ENCODE measurements at places on chromosomes 1 and 21. TPM values are rescaled to one million over a fixed set of nuclear protein-coding genes. Genes with fewer than 3 reads are reported as not detected.

LCE6A gene
- not detected for total RNA-seq

MIGA1 gene
- total RNA-seq = 8.1 TPM

RAB7B gene
- not detected for total RNA-seq

GPR157 gene
- 3.4 TPM for total RNA-seq

CEP350 gene
- total RNA-seq = 19.1 TPM

CLEC20A gene
- 0.15 TPM for total RNA-seq

KCNE2 gene
- total RNA-seq = not detected

TTC13 gene
- total RNA-seq = 9.0 TPM

OR2T3 gene
- total RNA-seq = not detected

PCP4 gene
- not detected for total RNA-seq

CACNA1S gene
- not detected for total RNA-seq

EPHA10 gene
- not detected for total RNA-seq

SYT2 gene
- not detected for total RNA-seq

CCDC27 gene
- not detected for total RNA-seq

OPTC gene
- not detected for total RNA-seq

GBP2 gene
- total RNA-seq = 27.1 TPM

CNR2 gene
- total RNA-seq = not detected

SPRR2G gene
- not detected for total RNA-seq

EDARADD gene
- not detected for total RNA-seq

SH3D21 gene
- 0.40 TPM for total RNA-seq

KRTAP15-1 gene
- not detected for total RNA-seq

CRNN gene
- total RNA-seq = not detected

ADAMTSL4 gene
- 0.40 TPM for total RNA-seq

TESK2 gene
- total RNA-seq = 2.6 TPM

TTC24 gene
- not detected for total RNA-seq

UMODL1 gene
- total RNA-seq = not detected

SPATA1 gene
- total RNA-seq = 0.25 TPM

B3GALT5 gene
- not detected for total RNA-seq

DMBX1 gene
- total RNA-seq = not detected

FOXO6 gene
- total RNA-seq = 0.05 TPM

G0S2 gene
- 54.6 TPM for total RNA-seq
